SK-N-SH (cell line): ENCODE measurements at places on chromosomes 1 and 21. TPM values are rescaled to one million over a fixed set of nuclear protein-coding genes. Genes with fewer than 3 reads are reported as not detected.

The XCL1 gene
- not detected in 2 replicates for polyA plus RNA-seq

- H3K27me3 ChIP-seq = no peaks in the 10 kb centered on the region
- no peak for DNase-seq
- no peaks in the 10 kb centered on the region for H3K36me3 ChIP-seq
- H3K27ac ChIP-seq = no peak overlapping the region
- no peaks in the 10 kb centered on the region for H3K4me1 ChIP-seq
Measured at GRCh38 chr1:98177751-98178150, 256.9 kb upstream of the DPYD start.

- no peak overlapping the region for H3K4me3 ChIP-seq
- no peak for DNase-seq
- H3K27me3 ChIP-seq = no peaks in the 10 kb centered on the region
- H3K4me1 ChIP-seq = peaks cover 3% of the 10 kb centered on the region
Measured at GRCh38 chr1:66370462-66370971, 163.4 kb upstream of the SGIP1 start.

DNA sequence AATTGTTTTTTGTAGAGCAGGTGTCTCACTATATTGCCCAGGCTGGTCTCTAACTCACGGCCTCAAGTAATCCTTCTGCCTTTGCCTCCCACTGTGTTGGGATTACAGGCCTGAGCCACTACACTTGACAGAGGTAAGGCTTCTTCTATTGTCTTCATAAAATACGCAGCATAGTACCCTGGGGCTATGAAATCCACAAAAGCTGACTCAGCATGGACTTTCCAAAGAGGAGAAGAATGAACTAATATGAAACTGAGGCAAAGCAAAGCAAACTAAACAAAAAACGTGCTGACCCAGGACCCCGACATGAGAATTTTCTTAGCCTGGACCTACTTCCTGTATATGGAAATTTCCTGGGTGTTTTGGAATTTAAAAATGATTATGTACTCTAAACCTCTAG is 18.5 kb upstream of the ATP13A2 start:
- no peak overlapping the region for H3K27ac ChIP-seq
- H3K27me3 ChIP-seq = no peaks in the 10 kb centered on the region
- peaks cover 35% of the 10 kb centered on the region for H3K36me3 ChIP-seq
- H3K4me3 ChIP-seq = no peak overlapping the region

DNA sequence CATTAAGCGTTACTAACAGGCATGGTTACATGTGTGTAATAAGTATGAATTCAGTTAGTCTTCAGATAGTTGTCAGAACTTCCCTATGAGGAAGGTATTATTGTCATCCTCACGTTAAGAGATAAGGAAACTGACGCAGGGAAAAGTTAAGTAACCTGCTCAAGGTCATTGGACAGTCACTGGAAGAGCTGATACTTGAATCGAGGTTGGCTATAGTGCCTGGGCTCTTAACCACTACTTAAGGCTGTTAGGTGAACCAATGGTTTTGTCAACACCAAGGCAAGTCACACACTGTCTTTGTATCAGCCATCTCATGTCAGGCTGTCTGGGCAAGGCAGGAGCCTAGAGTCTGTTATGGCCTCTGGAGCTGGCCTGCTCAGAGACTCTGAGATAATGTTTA is 16.2 kb downstream of the MFSD2A start:
- H3K27me3 ChIP-seq = no peaks in the 10 kb centered on the region
- no peaks in the 10 kb centered on the region for H3K36me3 ChIP-seq
- DNase-seq = no peak
- H3K4me1 ChIP-seq = no peaks in the 10 kb centered on the region
